Stomach (tissue), 19 donors: ENCODE measurements at places on chromosomes 5 and 9. TPM values are rescaled to one million over a fixed set of nuclear protein-coding genes. Genes with fewer than 3 reads are reported as not detected.

GRCh38 chr5:134046801-134047686 is 42.3 kb upstream of the VDAC1 start:
- H3K36me3 ChIP-seq: no peaks in the 10 kb centered on the region
- H3K27me3 ChIP-seq: no peaks in the 10 kb centered on the region
- no peak overlapping the region for H3K27ac ChIP-seq
- DNase-seq: no peak

DNA sequence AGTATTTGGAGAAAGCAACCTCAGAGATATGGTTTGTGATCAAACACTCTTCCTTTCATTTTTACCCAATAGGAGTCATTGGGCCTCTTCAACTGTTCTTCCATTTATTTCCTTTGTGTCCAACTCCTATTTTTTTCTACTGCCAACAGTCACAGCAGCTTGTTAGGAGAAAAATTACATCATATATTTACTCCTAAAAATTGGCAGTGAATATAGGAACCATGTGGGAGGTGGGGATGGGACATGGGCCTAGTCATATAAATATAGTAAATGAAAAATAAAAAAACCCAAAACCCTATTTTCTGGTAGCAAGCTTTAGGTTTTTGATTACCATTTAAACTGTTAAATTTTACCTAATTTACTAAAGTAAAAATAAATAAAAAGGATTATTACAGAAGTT is 134.9 kb upstream of the MPDZ start:
- no peak for DNase-seq
- H3K4me1 ChIP-seq: no peaks in the 10 kb centered on the region
- H3K36me3 ChIP-seq: no peaks in the 10 kb centered on the region

OLFM1 gene
- total RNA-seq: 0.29 TPM

REEP5 gene
- total RNA-seq: 74.1 TPM

GRCh38 chr5:131641494-131641893 is 6.5 kb upstream of the RAPGEF6 start:
- no peaks in the 10 kb centered on the region for H3K4me1 ChIP-seq
- H3K27ac ChIP-seq: no peak overlapping the region
- H3K4me3 ChIP-seq: no peak overlapping the region
- no peak for DNase-seq
- no peaks in the 10 kb centered on the region for H3K27me3 ChIP-seq

DNA sequence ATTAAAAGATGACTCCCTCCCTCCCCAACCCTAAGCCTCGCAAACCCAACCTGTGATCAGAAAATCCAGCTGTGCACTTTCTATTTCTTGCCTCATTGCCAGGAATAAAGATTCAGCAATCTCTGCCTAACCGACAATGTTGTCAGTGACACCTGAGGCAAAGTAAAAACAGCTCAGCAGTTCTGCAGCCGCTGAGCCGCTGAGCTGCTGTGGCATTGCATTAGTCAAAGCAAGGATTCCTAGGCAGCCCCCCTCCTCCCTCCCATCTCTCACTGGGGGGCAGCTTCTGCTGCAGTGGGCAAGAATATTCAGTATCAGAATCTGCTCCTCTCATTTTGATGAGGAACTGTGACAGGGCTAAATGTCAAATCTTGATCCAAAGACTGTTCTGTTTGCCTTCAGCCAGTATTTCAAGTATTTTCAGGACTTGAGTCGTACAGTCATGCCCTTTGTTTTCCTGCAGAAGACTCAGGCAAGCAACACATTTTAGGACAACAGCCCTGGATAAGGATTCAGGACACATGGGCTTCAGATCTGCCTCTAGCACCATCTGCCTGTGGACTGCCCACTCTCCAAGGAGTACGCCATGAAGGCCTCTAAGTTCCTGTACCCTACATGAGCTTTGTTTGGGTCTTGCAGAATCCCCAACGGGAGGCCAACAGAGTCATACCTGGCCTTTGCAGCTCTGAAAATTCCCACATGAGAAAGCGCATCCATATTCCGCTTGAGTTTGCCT is 41.1 kb upstream of the DAP start:
- no peak overlapping the region for H3K4me3 ChIP-seq
- DNase-seq: no peak
- peaks cover 7% of the 10 kb centered on the region for H3K27me3 ChIP-seq
- H3K36me3 ChIP-seq: no peaks in the 10 kb centered on the region
- H3K4me1 ChIP-seq: no peaks in the 10 kb centered on the region
- no peak overlapping the region for H3K27ac ChIP-seq

GRCh38 chr5:66655395-66656324 is 59.5 kb downstream of the MAST4 start:
- no peaks in the 10 kb centered on the region for H3K4me1 ChIP-seq
- no peak overlapping the region for H3K4me3 ChIP-seq
- H3K27ac ChIP-seq: no peak overlapping the region
- no peaks in the 10 kb centered on the region for H3K27me3 ChIP-seq

DNA sequence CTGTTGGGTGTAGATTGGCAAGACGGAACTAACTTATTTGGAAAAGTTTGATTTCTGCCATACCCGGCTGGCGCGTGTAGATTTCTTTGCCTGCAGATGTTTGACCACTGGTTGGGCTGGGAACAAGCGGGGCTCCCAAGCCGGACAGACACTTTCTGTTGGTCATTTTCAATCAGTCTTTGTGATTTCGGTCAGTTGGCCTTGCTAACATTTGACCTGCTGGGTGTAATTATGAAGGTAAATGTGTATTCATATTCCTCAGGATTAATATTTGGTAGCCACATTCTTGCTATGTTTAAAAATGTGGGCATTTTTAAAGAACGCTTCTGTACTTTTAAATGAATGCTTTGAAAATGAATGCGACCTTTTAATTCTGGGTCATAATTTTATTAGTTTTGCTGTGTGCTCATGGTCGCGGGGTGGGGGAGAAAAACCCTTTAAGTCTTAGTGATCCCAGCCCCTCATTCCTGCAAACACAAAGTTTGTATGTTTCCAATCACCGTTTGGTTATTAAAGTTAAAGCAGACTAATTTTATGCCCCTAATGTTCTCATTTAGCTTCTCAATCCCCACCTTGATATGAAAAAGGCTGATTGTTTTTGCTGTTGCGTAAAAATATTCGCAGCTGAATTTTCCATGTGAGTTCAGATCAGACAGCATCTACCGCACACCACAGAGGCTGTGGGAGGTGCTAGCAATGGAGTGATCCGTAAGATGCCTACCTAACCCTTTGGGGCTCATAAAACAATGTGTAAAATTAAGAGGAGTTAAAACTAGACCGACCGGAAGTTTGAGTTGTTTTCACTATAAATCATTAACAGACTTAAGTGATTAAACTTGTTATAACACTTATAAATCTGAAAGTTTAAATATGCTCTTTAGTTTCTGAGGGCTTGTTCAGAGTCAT is 1.5 kb downstream of the RASGRF2 start:
- peaks cover 17% of the 10 kb centered on the region for H3K4me1 ChIP-seq
- H3K4me3 ChIP-seq: peak overlapping the region; percentile 52
- no peak overlapping the region for H3K27ac ChIP-seq
- peak; percentile 32 for DNase-seq

NR2F1-AS1 gene
- total RNA-seq: 15.8 TPM

LCN15 gene
- not detected for total RNA-seq

GRCh38 chr9:81565144-81565543 is 124.2 kb downstream of the TLE1 start:
- H3K4me3 ChIP-seq: no peak overlapping the region
- H3K27me3 ChIP-seq: no peaks in the 10 kb centered on the region
- H3K36me3 ChIP-seq: no peaks in the 10 kb centered on the region
- no peak for DNase-seq
- no peak overlapping the region for H3K27ac ChIP-seq
- peaks cover 2% of the 10 kb centered on the region for H3K4me1 ChIP-seq

FOXI1 gene
- total RNA-seq: 0.18 TPM

DNA sequence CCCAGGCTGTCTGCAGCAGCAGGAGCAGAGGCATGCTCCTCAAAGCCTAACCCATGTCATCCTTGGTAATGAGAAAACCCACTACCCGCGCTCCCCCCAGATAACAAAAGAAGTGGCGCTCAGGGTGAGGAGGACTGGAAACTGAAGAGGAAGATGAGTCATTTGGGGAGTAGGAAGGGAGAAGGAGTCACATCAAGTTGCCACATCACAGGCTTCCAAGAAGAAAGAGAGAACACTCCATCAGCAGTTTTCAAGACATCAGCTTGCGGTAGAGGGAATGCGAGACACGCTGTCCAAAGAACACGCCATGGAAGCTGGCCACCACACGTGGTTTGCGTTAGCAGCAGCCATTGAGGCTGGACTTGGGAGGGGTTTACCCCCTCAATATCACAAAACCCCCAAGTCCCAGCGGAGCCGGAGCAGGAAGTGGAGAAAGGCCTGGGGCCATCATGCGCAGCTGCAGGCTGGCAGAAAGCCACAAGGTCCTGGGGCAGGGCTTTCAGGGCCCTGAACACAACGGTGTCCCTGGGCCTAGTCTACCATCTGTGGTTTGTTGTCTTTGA is 41.5 kb downstream of the SH3PXD2B start:
- no peaks in the 10 kb centered on the region for H3K27me3 ChIP-seq
- DNase-seq: peak; percentile 76
- no peaks in the 10 kb centered on the region for H3K36me3 ChIP-seq
- H3K4me1 ChIP-seq: peaks cover 67% of the 10 kb centered on the region

DNA sequence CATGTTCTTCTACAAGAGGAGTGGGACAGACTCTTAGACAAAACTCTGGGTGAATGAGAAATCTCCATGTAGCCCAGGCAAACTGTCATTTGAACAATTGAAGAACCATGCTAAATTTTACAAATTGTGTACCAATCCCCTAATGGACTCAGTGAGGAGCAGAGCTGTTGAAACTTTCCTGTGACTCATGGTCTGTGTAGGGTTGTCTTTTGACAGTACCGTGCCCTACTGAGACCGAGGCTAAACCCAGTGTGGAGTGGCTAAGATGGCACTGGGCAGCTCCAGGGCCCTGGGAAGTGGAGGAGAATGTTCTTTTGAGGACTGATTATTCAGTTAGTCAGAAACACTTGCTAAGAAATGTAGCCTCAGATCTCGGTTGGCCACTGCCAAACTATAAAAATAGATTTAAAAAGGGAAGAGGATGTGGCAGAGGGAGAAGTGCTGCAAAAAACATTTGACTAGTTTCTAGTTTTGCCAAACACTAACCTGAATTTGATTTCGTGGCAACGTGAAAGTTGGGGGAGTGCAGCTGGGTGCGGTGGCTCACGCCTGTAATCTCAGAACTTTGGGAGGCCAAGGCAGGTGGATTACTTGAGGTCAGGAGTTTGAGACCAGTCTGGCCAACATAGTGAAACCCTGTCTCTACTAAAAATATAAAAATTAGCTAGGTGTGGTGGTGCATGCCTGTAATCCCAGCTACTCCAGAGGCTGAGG is 24.7 kb downstream of the POU4F3 start:
- no peaks in the 10 kb centered on the region for H3K36me3 ChIP-seq
- no peaks in the 10 kb centered on the region for H3K4me1 ChIP-seq
- H3K27me3 ChIP-seq: no peaks in the 10 kb centered on the region
- no peak overlapping the region for H3K4me3 ChIP-seq
- H3K27ac ChIP-seq: no peak overlapping the region

DNA sequence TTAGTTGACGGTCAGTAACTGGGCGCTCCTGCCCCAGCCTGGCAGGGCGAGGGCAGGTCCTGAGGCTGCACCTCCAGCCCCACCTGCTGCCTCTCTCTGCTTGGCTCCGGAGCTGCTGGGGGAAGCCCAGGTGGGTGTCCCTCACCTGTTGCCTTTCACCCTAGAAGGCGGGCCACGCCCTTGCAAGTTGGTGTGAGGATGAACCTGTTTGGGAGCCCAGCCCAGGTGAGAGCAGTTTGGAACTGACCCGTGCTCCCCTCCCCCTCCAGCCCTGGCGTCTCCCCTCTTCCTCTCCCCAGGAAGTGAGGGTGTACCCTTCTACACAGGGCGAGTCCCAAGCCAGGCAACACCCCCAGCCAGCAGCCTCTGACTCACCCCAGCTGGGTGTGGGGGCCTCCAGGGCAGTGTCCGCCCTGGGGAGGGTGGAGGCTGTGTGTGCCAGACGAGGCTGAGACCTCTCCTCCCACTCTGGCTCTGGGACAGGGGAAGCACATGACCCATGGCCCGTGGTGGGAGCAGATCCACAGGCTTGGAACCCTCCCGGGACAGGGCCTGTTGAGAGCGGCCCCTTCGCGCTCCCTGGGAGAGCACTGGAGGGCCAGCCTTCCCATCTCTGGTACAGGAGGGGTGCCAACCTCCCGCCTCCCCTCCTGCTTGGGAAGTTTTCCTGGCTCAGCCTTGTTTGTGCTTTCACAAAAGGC is 10.4 kb downstream of the LRRC8A start:
- H3K4me1 ChIP-seq: peaks cover 40% of the 10 kb centered on the region
- no peaks in the 10 kb centered on the region for H3K27me3 ChIP-seq
- H3K27ac ChIP-seq: peak overlapping the region; percentile 93
- H3K36me3 ChIP-seq: peaks cover 82% of the 10 kb centered on the region
- H3K4me3 ChIP-seq: peak overlapping the region; percentile 1
- DNase-seq: peak; percentile 82

DNA sequence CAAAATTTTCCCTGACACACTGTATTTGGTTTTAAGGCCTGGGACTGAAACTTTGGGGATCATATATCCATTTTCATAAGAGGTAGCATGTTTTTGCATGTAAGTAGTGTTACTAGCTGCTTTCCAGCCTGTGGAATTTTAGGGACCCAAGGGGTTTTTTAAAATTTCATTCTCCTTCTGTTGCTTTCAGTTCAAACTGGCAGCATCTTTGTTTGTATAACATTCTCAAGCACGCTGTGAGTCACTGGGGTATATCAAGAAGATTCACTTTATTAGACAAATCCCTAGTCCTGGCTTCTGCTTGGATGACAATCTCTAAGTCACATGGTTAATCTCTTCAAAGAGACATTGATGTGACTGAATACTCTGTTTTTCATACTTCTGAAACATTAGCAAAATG is 479.0 kb downstream of the CYLC2 start:
- H3K4me1 ChIP-seq: no peaks in the 10 kb centered on the region
- H3K36me3 ChIP-seq: no peaks in the 10 kb centered on the region
- no peak overlapping the region for H3K27ac ChIP-seq
- no peak overlapping the region for H3K4me3 ChIP-seq
- DNase-seq: no peak

SLC45A2 gene
- total RNA-seq: not detected

FAM163B gene
- not detected for total RNA-seq

GRCh38 chr9:1048231-1048619 is 1.9 kb upstream of the DMRT2 start:
- no peaks in the 10 kb centered on the region for H3K36me3 ChIP-seq
- peaks cover 80% of the 10 kb centered on the region for H3K4me1 ChIP-seq
- H3K27me3 ChIP-seq: peaks cover 100% of the 10 kb centered on the region
- no peak for DNase-seq
- no peak overlapping the region for H3K27ac ChIP-seq
- peak overlapping the region; percentile 56 for H3K4me3 ChIP-seq

SHLD3 gene
- total RNA-seq: 4.8 TPM

- H3K36me3 ChIP-seq: no peaks in the 10 kb centered on the region
- H3K27ac ChIP-seq: peak overlapping the region; percentile 54
- H3K4me3 ChIP-seq: no peak overlapping the region
Measured at GRCh38 chr9:121711281-121711680, 59.8 kb downstream of the DAB2IP start.

GRCh38 chr9:134358662-134359319 is 32.5 kb downstream of the RXRA start:
- H3K27me3 ChIP-seq: no peaks in the 10 kb centered on the region
- no peak overlapping the region for H3K4me3 ChIP-seq
- no peaks in the 10 kb centered on the region for H3K36me3 ChIP-seq
- DNase-seq: peak; percentile 84
- peak overlapping the region; percentile 57 for H3K27ac ChIP-seq

GRCh38 chr5:16179511-16179935 is at the start of gene MARCHF11:
Gene MARCHF11, minus strand, starts transcription at chr5:16179791. Its CDS starts 216 bp downstream, at chr5:16179575.
- H3K27me3 ChIP-seq: peaks cover 83% of the 10 kb centered on the region
- H3K36me3 ChIP-seq: no peaks in the 10 kb centered on the region
- H3K4me1 ChIP-seq: no peaks in the 10 kb centered on the region
- DNase-seq: peak; percentile 43
- no peak within 1 kb of the TSS for H3K27ac ChIP-seq

- peaks cover 37% of the 10 kb centered on the region for H3K27me3 ChIP-seq
- H3K36me3 ChIP-seq: no peaks in the 10 kb centered on the region
- no peak for DNase-seq
- no peak overlapping the region for H3K4me3 ChIP-seq
Measured at GRCh38 chr9:134937566-134938345, 20.0 kb upstream of the FCN1 start.

PCDHGC4 gene
- total RNA-seq: 3.1 TPM

GGTA1 gene
- total RNA-seq: 7.1 TPM

ROR2 gene
- 18.7 TPM for total RNA-seq
